Nephron progenitor cell (in vitro differentiated cells): ENCODE measurements at places on chromosomes 5 and 9.

DNA sequence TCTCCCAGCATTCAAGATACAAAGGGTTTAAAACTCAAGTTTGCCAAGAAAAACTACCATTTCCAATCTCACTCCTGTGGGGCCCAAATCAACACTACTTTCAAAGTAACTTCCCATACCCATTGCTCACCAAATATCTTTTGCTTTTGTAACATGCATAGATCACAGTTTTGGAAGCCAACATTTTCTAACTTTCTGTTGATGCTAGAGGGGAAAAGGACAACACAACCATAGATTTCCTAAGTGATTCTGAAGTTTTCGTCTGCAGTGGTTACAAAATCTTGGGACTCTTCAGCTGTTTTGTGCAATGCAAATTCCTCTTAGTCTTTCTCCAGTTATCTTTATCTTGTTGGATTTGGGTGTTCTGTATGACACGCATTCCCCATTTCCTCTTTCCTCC, 94.1 kb upstream of the PAPPA start:
- DNase-seq: no peak

DNA sequence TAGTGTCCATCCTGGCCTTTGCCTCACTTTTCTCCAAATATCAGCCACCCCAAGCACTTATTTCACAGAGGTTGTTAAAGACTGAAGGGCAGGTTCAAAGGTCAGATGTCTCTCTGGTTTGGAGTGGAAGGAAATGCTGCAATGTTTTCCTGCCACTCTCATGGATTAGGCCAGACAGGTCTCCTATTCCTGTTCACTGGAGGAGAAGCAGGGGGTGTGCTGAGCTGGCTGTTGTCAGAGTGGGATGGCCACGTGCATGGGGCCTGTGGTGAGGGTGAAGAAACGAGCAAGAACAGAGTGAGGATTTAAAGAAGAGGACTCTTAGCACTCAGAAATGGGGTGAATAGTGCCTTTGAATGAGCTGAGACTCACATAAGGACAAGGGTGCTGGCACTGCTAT, 6.7 kb downstream of the TMEM8B start:
- DNase-seq: no peak

- DNase-seq: no peak
Measured at GRCh38 chr5:167355346-167355745, 936.1 kb upstream of the WWC1 start.

DNA sequence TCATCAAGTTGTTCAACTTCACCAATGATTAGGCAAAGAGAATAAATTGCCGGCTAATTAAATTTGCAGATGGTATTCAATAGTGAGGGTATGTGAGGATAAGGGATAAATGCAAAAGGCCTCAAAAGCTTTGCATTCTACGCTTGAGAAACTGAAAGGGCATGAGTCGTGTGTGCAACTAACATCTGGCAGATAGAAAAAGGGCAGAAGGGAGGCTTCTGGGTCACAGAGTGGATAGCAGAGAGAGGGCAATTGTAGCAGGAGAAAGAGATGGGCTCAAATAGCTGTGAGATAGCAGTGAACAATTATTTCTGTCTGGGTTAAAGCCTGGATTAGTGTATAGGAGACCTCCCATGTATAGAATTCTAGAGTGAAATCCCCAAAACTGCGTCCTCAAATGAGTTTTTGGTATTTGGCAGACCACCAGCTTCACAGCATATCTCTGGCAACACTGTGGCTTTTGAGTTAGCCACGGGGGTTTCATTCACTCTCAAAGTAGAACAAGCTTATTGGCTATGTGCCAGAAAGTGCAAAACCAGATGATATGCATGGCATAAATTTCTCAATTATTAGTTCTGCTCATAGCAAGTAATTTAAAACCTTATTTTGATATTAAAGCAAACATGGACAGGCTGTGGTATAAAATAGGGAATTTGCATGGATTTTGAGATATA, 586.3 kb downstream of the BRINP1 start:
- DNase-seq: no peak

GRCh38 chr9:79447762-79448161, 124.0 kb upstream of the TLE4 start:
- DNase-seq: peak; percentile 61

- peak; percentile 37 for DNase-seq
Measured at GRCh38 chr5:116652196-116652729, 77.6 kb upstream of the SEMA6A start.

- DNase-seq: no peak
Measured at GRCh38 chr5:146016764-146017484, 80.5 kb downstream of the SH3RF2 start.

- no peak for DNase-seq
Measured at GRCh38 chr9:129489838-129490582, 130.9 kb downstream of the C9orf50 start.

- DNase-seq: no peak
Measured at GRCh38 chr5:137129886-137130680, 369.0 kb downstream of the SPOCK1 start.

DNA sequence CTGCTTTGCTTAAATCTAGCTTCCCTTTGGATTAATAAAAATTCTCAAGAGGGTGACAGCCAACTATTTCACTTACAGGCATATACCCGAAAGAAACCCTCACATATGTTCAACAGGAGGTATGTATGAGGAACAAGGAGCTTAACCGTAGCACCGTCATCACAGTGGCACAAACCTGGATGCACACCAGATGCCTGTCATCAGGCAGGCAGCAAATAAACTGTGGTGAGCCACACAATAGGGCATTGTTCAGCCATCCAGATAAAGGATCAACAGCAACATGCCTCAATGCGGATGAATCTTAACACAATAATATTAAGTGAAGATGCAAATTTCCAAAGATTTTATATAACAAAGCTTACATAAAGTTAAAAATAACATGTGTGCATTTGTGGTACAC, 5.5 kb upstream of the TNFSF15 start:
- no peak for DNase-seq

- no peak for DNase-seq
Measured at GRCh38 chr5:150548123-150548522, 40.2 kb downstream of the NDST1 start.

DNA sequence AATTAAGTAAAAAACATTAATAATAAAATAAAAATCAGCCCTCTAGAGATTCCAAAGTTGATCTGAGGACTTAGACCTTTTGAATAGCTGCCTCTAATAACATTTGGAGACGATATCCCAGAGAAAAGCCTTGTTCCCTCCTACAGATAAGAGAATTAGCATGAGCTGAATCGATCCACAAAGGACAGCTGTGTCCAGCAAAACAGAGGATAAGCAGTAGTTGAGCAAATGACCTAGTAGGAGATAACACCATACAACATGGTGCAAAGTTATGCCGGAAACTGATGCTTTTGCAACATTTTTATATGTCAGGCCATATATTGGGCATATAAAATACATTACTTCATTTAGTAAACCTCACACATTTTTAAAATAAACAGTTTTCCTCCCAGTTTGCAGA, 212.2 kb upstream of the PRR16 start:
- no peak for DNase-seq

- no peak for DNase-seq
Measured at GRCh38 chr9:30771760-30772159, 1612.7 kb upstream of the ACO1 start.

DNA sequence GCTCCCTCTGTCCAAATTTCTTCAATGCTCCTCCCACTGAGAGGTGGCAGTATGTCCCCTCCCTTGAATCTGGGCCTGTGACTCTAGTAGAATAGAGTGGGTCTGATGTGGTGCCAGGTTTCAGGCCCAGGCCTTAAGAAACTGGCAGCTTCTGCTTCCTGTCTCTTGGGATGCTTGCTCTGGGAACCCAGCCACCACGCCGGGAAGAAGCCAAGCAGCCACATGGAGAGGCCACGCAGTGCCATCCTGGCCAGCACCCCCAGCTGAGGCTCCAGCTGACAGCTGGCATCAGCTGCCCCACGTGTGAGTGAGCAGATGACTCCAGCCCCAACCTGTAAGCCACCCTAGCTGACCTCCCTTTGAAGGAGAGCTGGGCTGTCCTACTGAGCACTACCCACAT, 7.3 kb upstream of the TSPAN17 start:
- no peak for DNase-seq

DNA sequence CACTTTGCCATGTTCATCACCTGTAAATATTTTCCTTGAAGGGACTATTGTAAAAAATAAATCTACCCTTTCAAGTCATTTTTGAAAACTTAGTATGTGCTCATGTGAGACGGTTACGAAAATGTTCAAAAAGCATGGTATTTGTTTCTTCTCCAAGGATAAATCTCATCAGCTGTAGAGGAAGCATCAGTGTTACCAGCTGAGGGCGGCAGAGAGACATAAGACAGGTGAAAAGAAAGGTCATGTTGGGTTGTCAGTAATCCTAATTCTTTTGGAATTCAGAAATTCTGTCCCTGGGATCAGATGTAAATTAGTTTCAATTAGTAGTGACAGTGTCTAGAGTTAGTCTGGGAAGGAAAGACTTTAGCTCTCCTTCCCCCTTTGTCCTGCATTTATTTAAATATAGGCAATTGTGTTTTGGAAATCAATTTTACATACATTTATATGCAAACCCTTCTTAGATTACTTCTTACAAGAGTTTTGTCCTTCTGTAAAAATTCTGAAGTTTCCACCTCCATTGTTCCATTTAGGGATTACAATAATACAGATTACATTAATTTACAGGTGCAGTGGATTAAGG, 791.9 kb upstream of the CDH6 start:
- DNase-seq: peak; percentile 55

DNA sequence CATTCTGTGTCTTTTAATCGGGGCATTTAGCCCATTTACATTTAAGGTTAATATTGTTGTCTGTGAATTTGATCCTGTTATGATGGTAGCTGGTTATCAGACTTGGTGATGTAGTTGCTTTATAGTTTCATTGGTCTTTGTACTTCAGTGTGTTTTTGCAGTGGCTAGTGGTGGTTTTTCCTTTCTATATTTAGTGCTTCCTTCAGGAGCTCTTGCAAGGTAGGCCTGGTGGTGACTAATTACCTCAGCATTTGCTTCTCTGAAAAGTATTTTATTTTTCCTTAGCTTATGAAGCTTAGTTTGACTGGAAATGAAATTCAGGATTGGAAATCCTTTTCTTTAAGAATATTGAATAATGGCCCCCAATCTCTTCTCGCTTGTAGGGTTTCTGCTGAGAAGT, 156.9 kb downstream of the CNTLN start:
- no peak for DNase-seq
